SK-N-SH treated with all-trans-retinoic acid at 6 μM for 48 hours (cell line): ENCODE measurements at places on chromosomes 2 and 18.
A peak's percentile ranks its signal among the peaks of the same experiment; 100 is the strongest.

DNA sequence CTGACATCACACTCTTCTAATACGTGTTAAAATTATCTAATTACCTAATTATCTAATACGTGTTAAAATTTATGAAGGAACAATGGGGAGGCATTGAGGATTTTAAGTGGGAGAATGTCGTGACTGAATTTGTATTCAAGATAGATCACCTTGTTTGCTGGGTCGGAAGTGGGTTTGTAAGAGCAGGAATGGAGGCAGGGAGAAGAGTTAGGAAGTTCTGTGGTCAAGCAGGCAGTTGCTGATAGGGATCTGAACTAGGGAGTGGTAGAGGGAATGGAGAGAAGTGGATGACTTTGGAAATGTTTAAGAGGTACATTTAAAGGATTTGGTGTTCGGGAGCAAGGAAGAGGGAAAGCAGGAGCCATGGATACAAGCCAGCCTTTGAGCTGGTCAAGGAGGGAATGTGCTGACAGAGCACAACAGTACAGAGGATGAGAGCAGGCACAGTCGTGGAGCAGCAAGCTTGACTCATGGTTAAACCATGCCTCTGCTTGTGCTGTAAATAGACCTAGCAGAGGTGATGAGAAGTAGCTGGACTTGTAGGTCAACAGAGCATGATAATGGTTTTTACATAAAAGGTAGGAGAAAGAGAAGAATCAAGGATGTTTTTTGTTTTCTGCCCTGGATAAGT lies 16.2 kb downstream of the IL18RAP start:
- no peak for ATAC-seq

- ATAC-seq: no peak
Observed at GRCh38 chr2:171132086-171132485, 28.6 kb downstream of the TLK1 start.

- ATAC-seq: no peak
Observed at GRCh38 chr2:50438259-50438658, 593.7 kb downstream of the NRXN1 start.

DNA sequence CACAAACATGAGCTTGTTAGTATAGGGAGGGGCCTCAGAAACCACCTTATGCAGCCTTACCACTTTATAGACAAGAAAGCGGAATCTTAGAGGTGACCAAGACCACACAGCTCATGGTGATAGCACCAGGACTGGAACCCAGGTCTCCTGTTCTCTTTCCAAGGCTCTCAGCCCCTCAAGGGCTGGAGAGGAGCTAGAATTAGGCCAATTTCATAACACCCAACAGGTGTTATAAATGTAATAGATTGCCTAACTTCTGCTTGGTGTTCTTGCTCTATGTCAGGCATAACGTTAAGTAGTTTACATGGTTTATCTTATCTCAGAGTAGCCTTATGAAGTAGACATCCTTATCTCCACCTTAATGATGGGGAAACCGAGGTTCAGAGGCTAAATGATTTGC lies 42.9 kb downstream of the RPL37A start:
- no peak for ATAC-seq

- peak; percentile 76 for ATAC-seq
Observed at GRCh38 chr18:41128126-41128525, 826.9 kb upstream of the PIK3C3 start.

GRCh38 chr2:62036761-62037250 lies 131.3 kb downstream of the COMMD1 start:
- no peak for ATAC-seq

- ATAC-seq: no peak
Observed at GRCh38 chr18:35620765-35621164, 39.2 kb downstream of the GALNT1 start.

GRCh38 chr2:186303091-186303490 lies 183.0 kb upstream of the ZC3H15 start:
- ATAC-seq: no peak
